ENCODE measurements at places on chromosomes 4 and X.

GRCh38 chr4:76306882-76307659, 538 bp downstream of the STBD1 start:
- DNase-seq: no peak

DNA sequence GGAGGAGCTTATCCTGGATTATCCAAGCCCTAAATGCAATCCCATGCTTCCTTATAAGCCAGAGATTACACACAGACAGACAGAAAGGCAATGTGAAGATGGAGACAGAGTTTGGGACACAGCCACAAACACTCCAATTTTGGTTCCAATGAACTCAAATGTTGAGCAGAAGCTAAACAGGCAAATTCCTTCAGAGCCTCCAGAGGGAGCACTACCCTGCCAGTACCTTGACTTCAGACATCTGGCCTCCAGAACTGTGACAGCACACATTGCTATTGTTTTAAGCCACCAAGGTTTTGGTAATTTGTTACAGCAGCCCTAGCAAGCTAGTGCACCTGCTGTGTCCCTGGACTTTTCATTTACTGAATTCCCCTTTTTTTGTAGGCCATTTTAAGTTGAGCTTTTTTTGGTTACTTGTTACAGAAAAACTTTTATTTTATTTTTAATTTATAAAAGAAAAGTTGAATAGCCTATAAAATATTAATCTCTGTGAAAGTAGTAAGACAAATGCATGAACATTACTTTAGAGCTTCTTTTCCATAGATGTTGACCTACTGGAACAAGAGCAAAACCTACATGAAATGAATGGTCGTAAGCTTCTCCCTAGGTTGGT, 33.4 kb upstream of the SRD5A3 start:
- DNase-seq: no peak

- DNase-seq: no peak
Observed at GRCh38 chr4:142194905-142195304, 558.5 kb downstream of the IL15 start.

DNA sequence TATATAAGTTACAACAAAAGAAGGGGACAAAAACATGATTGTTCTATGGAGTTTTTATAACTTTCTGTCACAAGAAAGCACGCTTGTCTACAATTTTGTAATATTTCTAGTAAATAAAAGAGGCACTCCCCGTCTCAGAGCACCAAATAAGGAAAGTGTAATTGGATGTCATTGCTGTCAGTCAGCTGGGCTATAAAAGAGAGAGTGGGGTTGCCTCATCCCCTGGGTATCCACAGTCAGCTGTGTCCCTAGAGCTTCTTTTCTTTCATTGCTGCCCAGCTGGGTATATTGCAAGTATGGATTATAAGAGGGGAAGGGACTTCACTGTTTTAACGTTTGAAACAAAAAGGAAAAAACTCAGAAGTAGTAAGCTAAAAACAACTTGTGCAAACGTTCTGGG, 61.3 kb downstream of the NPNT start:
- no peak for DNase-seq

DNA sequence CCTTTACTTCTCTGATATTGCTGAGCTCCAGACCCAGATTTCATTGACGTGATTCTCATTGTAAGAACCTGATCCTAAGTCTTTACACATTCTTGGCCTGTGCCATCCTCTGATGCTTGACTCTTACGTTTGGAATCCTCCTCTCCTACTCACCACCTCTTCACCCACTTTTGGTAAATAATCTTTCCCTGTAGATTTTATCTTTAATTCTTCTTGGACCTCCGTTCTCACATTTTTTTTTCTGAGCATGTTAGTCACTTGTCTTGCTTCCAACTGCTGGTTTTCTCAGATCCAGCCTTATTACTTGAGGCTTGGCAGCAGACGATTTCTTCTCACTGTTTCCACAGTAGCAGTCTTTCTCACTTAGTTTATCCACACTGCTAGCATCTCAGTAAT, 12.4 kb upstream of the SH3RF1 start:
- peak; percentile 39 for DNase-seq

- no peak for DNase-seq
Observed at GRCh38 chr4:57055886-57056285, 54.3 kb downstream of the IGFBP7 start.

DNA sequence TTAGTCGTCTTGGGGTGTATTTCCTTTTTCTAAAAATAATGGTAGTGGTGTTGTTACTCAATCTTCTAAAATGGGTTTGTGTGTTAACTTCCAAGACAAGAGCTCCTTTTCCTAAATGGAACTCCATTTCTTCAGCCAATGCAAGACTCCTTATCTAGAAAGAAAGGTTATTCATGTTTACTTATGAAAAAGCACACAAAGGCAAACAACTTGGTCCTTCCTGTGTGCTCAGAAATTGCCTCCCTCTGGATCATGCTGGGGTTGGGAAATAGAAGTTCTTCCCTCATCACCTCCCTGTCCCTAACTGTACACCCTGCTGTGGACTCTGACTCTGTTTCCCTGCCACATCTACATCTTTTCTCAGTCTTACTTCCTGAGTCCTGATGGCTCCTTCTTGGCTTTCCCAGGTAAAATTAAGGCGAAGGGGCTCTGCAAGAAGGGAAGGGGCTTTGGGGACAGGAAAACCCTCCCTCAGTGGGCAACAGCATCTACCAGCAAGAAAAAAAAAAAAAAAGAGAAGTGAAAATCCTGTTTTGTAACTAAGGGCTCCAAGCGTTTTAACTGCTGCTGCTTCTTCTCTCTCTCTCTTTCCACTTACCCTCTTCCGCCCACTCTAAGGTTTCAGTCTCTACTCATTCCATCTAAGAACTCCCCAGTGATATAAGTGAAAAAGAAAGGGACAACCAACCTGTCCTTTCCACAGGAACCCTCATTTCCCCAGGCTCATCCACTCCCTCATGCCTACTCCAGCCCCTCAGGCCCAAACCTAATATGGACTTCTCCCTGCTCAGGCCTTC, 19.8 kb upstream of the TASL start:
- no peak for DNase-seq

- no peak for DNase-seq
Observed at GRCh38 chrX:23773601-23774175, 9.3 kb upstream of the SAT1 start.

DNA sequence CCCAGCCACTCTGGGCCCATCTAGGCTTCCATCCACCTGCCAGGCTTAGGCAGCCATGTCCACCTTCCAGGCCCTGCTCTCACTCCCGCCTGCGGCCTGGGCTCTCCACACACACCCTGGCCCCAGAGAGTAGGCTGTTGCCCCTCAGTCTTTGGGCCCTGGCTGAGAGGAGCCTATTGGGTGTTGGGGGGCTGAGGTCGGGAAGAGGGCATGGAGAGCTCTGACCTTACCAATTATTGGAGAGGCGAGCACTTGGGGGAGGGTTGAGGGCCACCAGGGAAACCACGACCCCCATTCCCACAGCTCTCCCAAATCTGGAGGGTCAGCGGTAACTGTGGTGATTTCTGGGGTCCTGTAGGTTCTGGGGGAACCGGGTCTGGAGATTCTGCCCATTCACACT, 38.2 kb downstream of the HTRA3 start:
- no peak for DNase-seq

GRCh38 chr4:99759988-99760387, 56.6 kb upstream of the DAPP1 start:
- DNase-seq: no peak

DNA sequence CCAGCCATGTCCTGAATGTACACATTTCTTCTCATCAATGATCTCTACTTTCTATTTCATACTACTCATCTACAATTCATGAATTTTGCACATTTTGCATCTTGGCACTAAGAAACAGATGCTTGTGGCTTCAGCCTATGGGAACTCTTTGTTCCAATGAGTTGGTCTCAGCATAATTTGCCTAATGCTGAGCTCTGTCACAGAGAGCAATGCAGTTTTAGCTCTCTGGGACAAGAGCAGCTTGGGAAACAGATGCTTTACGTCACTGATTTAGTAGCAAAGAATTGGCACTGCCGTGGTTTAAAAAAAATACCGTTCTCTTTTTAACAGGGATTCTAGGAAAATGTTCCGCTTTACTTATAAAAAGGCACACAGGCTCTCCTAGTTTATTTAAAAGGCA, 162.4 kb downstream of the WDFY3 start:
- no peak for DNase-seq

GRCh38 chr4:30950737-30951136, 230.6 kb downstream of the PCDH7 start:
- DNase-seq: no peak

GRCh38 chr4:15717657-15718416, 15.0 kb downstream of the BST1 start:
- DNase-seq: no peak

DNA sequence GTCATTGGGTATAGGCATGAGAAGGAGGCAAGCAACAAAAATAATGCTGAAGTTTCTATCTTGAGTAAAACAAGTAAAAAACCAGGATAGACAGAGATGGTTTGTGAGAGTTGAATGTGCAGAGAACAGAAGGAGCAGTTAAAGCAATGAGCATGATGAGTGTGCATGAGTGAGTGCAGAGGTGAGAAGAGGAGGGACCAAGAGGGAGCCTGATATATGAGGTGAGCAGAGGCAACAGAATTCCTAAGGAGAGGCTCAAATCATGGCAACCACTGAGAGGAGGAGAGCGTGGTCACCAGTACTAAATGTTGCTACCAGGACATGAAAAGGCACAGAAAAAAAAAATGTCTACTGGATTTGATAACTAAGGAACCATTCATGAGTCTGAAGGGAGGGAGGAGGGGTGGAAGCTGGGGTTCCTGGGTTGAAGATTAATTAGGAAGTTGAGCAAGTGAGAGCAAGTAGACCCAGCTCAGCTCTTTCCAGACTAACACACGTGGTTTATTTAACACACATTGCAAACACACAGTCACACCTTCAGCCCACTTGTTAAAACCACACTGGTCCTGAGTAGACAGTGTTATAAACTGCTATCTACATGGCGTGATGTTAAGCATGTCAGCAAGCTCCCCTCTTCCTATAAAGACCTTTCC, 69.0 kb upstream of the IQCM start:
- DNase-seq: no peak

GRCh38 chr4:3321295-3321889, 28.6 kb downstream of the RGS12 start:
- no peak for DNase-seq

DNA sequence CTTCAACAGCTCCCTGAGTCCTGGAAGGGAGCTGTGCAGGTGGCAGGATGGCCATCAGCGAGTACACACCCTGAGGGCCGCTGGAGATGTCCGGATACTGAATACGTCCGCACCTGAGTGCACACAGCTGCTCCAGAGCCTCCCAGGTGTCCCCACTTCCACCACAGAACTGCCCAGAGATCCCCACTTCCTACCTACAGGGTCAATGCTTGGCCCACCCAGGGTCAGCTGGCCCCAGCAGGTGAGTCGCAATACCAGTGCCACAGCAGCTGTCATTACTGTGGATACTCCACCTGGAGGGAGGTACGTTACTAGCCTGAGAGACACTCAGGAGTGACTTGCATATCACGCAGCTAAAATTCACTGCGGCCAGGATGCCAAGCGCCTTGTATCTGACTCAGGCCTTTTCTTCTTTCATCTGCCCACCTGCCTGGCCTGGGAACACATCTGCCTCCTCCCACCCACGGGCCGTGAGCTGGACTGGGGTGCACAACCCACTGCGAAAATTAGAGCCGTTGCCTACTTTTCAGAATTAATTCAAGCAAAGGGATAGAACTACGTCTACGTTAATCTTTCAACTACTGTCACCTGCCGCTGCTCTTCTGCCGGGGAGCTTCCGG, 9.4 kb downstream of the C4orf50 start:
- DNase-seq: no peak

DNA sequence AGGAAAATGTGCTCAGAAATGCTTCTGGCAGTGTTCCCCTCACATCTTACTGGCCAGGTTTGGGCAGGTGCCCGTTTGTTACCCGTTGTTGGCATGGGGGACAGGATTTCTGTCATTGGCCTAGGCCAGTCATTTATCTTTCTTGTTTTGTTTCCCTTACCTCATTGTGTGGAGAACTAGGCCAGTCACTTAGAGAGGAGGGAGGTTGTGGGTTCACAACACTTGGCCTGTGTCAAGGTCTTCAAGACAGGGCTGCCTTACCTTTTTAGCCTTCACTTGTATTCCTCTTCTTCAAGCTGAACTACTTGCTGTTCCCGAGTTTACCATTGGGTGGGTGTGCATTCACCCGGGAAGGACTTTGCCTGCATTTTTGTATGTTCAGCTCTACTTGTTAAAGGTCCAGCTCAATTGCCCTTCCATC, 17.7 kb downstream of the SNX25 start:
- DNase-seq: no peak

DNA sequence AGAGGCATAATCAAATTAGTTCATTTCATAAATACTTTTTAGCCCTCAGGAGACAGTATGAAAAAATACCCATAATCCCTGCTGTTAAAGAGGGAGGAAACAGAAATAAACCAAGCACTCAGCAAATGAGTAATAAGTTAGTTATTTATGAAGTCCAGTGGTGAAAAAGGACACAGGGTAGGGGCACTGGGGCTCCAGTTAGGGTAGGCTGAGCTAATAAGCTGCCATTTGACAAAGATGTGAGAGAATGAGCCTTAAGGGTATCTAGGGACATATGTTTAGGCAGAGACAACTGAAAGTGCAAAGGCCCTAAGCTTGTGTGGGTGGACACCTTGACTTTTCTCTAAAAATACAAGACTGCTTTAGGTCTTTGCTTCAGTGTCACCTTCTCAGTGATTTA, 94.4 kb downstream of the IL15 start:
- DNase-seq: no peak

GRCh38 chr4:2497931-2498330, 29.0 kb downstream of the RNF4 start:
- no peak for DNase-seq

DNA sequence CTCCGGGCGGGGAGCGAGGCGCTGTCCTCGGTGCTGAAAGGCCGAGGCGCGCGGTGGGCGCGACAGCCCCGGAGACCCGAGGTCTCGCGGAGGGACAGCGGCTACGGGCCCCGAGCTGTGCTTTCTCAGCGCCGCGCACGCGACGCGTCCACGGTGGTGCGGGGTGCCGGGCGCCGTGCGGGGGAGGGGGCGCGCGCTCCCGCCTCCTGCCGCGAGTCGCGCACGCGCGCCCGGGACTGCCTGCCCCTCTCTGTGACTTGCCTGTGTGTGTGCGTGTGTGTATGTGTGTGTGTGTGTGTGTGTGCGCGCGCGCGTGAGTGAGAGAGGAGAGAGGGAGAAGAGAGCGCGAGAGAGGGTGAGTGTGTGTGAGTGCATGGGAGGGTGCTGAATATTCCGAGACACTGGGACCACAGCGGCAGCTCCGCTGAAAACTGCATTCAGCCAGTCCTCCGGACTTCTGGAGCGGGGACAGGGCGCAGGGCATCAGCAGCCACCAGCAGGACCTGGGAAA, at the start of gene GRIA2:
TSS of gene GRIA2 (plus strand) at position 358 of the 511 bp plus-strand sequence. CDS start 315 bp downstream, outside the sequence.
- no peak for DNase-seq

GRCh38 chrX:143664302-143664701, 28.4 kb upstream of the SLITRK4 start:
- DNase-seq: no peak

Measured in retinal pigment epithelial cell (primary cell).